Esophagus mucosa (tissue), 1 donor: ENCODE measurements at places on chromosomes 12 and 14. TPM values are rescaled to one million over a fixed set of nuclear protein-coding genes. Genes with fewer than 3 reads are reported as not detected.

SELPLG gene
- total RNA-seq = 0.76 TPM

TMEM132D gene
- total RNA-seq = not detected

HOXC12 gene
- total RNA-seq = not detected

RAD9B gene
- total RNA-seq = 0.44 TPM

TGM1 gene
- total RNA-seq = 1,652 TPM

HCAR2 gene
- 29.7 TPM for total RNA-seq

CLEC9A gene
- total RNA-seq = not detected

OR2AP1 gene
- not detected for total RNA-seq

TMX1 gene
- 19.8 TPM for total RNA-seq

ATG101 gene
- 35.2 TPM for total RNA-seq

NFE2 gene
- total RNA-seq = not detected

SLC5A8 gene
- total RNA-seq = not detected

TBX3 gene
- 2.4 TPM for total RNA-seq

PAH gene
- not detected for total RNA-seq

SLC6A12 gene
- 0.12 TPM for total RNA-seq
